Ovary (tissue), 10 donors: ENCODE measurements at places on chromosomes 2 and 18.

GRCh38 chr2:151264157-151264825 lies 2.6 kb upstream of the RBM43 start:
- DNase-seq, result no peak

DNA sequence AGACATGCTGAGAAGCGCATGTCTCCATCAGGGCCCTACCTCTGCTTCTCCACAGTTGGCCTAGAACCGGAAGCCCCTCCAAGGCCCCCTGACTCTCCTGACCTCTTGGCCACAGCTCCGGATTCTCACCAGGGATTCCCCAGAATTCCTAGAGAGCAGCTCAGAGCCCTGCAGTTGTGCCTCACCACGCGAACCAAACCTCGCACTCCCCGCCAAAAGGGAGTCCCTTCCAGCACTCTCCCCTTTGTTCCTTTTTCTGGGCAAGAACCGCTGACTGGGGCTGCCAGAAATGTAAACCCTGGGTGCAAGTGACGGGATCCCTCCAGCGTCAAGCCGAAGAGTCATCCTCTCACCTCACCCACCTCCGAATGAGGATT lies 36.7 kb downstream of the AFF3 start:
- peak; percentile 54 for DNase-seq

DNA sequence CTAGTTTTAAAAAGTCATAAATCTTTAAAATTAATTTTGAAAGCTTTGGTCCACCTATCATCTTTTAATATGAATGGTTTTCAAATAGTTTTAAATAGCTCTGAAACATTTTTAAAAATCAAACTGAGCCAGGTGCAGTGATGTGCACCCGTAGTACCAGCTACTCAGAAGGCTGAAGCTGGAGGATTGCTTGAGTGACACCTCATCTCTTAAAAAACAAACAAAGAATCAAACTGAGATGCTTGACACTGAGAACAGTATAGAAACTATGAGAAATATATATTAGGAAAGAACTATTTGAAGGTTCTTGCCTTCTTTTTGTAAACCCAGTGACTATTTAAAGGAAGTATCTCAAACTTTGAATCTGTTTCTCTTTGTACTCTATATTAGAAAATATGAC lies 67.4 kb downstream of the BARD1 start:
- no peak for DNase-seq

- no peak for DNase-seq
Observed at GRCh38 chr18:64717026-64717425, 568.1 kb upstream of the LINC00305 start.

DNA sequence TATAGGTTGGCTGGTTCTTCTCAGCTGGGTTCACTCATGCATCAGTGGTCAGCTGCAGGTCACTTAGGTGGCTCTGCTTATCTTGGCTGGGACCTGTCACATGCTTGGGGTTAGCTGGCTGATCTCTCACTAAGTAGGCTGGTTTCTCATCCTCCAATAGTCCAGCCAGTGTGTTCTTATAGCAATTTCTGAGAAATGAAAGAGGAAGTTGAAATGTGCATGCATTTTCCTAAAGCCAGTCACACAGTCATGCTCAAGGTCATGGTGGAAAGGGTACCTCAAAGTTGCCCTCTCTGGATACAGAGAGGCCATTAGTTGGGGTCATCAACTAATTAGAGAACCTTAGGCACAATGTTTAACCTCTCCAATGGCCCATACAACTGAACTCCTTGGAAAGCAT lies 64.4 kb downstream of the KLHL29 start:
- DNase-seq, result no peak

GRCh38 chr18:59129951-59130703 lies 9.6 kb upstream of the SEC11C start:
- no peak for DNase-seq

GRCh38 chr2:152005607-152006006 lies 93.2 kb downstream of the CACNB4 start:
- DNase-seq, result no peak

DNA sequence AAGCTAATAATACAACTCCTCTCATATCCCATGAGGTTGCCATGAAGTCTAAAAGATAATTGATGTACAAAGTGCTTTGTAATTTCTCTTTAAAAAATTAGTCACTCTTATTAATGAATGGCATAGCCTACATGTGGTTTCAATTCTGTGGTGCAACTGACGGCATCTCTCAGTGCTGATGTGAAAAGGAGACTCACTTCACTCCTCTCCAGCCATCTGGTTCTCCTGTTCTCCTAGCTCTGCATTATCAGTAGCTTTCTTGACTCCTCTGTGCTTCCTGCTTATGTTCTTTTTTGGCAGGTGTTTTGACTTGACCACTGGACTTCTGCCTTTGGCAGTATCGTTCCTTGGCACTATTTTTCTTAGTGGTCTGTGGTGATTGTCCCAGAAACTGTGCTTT lies 134.9 kb upstream of the ZFP36L2 start:
- DNase-seq, result no peak

- no peak for DNase-seq
Observed at GRCh38 chr2:20196053-20196656, 28.8 kb downstream of the SDC1 start.

- DNase-seq, result peak; percentile 100
Observed at GRCh38 chr2:231707927-231708772, at the start of gene PTMA. Gene PTMA (plus strand): TSS chr2:231708525. CDS start chr2:231708707, 182 bp downstream.

DNA sequence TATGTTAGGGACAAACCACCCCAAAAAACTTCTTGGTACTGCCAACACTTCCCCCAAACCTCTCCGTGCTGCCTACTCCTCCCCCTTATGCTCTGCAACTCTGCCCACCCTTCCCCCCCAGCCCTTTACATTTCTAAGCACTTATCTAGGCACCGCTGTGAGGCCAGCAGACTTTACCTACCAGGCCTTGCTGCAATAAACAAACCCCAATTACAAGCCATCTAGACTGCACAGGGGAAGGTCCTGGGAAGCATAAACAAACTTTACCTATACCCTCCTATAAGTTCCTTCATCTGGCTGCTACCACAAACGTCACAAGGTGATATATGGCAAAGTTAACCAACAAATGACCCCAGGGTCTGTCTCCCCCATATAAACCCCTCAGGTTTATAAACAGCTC lies 259.4 kb upstream of the GULP1 start:
- no peak for DNase-seq

GRCh38 chr2:48380208-48380607 lies 149.7 kb upstream of the STON1 start:
- no peak for DNase-seq

DNA sequence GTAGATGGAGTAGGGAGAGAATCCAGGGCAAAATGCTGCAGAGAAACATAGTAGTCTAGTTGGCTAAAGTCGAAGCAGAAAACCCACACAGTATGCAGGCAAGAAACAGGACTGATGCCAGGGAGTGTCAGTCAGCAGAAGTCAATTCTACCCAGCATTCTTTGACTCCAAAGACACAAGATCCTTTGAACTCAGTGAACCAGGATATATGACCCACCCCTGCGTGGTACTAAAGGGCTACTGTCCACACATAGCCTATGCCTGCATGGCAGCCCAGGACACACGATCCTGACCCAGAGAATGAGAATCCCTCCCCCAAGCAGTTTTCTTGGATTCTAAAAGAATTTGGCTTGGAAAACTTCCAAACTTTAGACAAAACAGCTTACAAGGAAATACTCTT lies 42.5 kb downstream of the ALK start:
- DNase-seq, result no peak

- no peak for DNase-seq
Observed at GRCh38 chr18:8218197-8218596, 391.0 kb upstream of the RAB12 start.

- DNase-seq, result no peak
Observed at GRCh38 chr2:136119717-136120675, 2.0 kb upstream of the CXCR4 start.

DNA sequence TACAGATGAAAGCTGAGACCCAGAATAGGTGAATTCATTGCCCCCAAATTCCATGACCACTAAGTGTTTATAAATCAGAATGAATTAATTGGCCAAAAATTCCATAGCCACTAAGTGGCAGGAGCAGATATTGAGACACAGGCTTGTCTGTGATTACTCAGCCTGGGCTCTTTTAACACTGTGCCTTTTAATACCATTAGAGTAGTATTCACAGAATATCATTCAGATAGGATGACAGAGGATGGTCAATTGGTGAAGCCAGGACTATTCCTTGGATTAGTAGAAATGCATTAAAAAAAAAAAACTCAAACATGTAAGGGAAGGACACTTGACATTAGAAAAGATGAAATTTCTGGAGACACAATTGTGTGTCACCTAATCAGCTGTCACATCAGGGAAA lies 698.6 kb downstream of the DCC start:
- DNase-seq, result no peak

- no peak for DNase-seq
Observed at GRCh38 chr2:125471963-125472362, 1184.0 kb upstream of the GYPC start.

DNA sequence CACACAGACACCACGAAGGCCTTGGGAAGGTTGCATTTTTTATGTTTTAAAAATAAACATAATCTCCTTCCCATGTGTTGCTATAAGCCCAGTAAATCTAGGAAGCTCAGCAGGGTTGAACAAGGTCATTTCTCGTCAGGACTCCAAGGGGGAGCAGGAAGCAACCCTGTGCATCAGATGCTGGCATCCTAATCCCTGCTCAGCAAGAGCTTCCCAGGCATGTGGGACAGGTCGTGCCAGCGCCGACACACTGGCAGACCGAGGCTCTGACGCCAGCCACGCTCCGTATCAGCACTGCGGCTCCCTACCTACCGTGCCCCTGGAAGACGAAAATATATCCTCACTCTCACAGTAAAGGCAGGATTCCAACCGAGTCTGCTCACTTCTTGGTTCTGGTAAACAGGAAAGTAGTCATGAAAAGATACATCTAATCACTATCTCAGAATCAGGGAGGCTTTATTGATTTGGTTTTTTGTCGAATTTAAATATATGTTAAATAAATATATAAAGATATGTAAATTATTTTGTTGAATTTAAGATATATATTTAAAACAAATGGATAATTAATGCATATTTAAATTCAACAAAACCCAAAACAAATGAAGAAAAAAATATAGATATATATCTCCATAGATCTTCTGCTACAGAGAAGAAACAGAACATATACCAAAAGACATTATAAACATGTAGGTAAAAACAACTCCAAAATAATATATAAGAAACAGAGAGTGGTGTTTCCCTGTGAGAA lies 61.4 kb downstream of the TXNL1 start:
- no peak for DNase-seq

DNA sequence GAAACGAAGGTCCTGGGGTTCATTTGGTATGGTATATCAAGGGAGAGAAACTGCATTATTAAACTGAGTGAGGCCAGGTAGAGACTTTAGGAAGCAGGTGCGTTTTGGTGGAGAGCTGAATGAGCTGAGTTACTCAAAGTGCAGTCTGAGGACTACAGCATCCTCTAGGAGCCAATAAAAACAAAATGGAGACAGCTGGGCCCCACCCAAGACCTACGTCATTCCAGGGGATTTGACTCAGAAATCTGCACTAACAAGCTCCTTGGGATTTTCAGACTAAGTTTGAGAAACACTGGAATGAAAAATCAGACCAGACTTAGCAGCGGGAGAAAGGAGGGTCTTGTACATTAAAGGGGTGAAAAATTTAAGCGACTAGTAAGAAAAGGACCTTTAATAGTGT lies 131.5 kb downstream of the UXS1 start:
- DNase-seq, result no peak

DNA sequence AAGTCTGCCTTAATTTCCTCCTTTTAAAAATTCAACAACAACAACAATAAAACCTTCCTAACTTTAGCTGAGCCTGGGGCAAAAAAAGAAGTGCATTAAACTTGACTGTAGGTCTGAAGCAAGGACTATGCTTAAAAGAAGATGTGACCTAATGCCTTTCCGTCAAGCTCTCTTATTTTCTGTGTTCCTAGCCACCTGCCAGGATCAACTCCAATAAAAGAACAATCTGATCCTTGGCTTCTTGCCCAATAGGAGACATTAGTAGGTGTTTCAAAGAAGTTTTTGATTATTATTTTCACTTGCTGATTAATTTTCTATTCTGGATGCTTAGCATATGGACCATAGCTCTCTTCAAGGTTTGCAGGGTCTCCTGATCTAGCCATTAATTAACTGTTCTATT lies 237.5 kb downstream of the STK39 start:
- no peak for DNase-seq
